Upper lobe of right lung (tissue), 1 donor: ENCODE measurements at places on chromosomes 5 and 9.
A peak's percentile ranks its signal among the peaks of the same experiment; 100 is the strongest.

- H3K36me3 ChIP-seq: no peaks in the 10 kb centered on the region
- peaks cover 4% of the 10 kb centered on the region for H3K4me1 ChIP-seq
- no peak overlapping the region for H3K4me3 ChIP-seq
- no peaks in the 10 kb centered on the region for H3K27me3 ChIP-seq
Observed at GRCh38 chr5:157290981-157291711, 25.2 kb downstream of the CYFIP2 start.

DNA sequence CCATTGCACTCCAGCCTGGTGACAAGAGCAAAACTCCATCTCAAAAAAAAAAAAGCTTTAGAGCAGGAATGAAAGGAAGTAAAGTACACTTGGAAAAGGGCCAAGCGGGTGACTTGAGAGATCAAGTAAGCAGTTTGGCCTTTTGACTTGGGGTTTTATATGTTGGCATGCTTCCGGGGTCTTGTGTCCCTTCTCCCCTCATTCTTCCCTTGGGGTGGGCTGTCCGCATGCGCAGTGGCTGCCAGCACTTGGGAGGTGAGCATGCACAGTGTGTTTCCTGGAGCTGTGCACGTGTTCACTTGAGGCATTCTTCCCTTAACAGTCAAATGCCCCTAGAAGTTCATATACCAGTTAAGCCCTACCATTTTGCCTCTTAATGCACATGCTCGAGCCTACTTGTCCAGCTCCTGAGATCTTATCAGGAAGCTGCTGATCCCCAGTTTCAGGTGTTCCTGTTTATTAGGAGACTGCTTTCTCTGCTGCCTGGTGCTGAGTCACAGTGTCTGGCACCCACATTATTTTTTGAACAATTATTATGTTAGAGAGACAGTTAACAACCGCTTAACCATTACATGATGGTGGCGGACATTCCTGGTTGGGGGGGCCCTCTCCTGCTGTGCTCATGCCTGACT is 32.6 kb upstream of the PRRC2B start:
- H3K4me1 ChIP-seq: peaks cover 13% of the 10 kb centered on the region
- no peaks in the 10 kb centered on the region for H3K27me3 ChIP-seq
- H3K36me3 ChIP-seq: no peaks in the 10 kb centered on the region
- H3K4me3 ChIP-seq: no peak overlapping the region
- peak overlapping the region; percentile 30 for H3K27ac ChIP-seq

DNA sequence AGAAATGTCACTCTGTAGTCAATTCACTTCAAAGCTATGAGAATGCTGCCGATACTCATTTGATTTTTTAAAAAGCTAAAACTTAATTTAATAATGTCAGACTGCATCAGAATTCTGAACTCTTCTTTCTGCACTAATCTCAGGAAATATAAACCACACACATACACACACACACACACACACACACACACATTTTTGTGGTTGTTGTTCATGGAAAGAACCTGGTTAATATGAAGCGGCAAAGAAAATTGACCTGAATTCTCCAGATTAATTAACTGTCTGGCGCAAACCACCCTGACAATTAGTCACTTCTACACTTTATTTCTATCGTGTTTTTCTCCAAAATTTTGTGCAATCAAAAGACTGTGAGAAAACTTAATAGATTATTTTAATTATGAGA is 740.5 kb downstream of the TLE1 start:
- H3K4me1 ChIP-seq: no peaks in the 10 kb centered on the region
- H3K36me3 ChIP-seq: no peaks in the 10 kb centered on the region
- no peaks in the 10 kb centered on the region for H3K27me3 ChIP-seq
- no peak overlapping the region for H3K27ac ChIP-seq
- no peak for DNase-seq

- no peak overlapping the region for H3K4me3 ChIP-seq
- H3K27me3 ChIP-seq: no peaks in the 10 kb centered on the region
- no peak for DNase-seq
- peaks cover 34% of the 10 kb centered on the region for H3K4me1 ChIP-seq
- no peaks in the 10 kb centered on the region for H3K36me3 ChIP-seq
Observed at GRCh38 chr5:56155992-56156584, 77.0 kb downstream of the ANKRD55 start.

DNA sequence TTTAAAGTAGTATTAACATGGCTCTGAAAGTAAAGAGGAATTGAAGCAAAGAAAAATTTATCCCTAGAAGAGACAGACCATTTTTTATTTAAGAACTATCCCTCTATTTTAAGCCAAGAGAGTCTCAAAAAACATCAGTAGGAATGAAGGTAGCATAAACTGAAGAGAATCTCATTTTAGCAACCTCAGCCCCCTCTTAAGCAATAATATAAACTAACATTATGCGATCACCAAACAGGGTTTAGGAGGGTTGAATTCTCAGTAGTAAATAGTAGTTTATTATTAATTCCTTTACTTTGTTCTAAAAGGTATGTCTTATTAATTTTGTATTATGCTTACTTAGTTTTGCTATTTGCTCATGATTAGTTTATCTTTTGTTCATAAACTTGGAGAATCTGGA is 287.4 kb downstream of the CDK5RAP2 start:
- H3K27ac ChIP-seq: no peak overlapping the region
- no peaks in the 10 kb centered on the region for H3K27me3 ChIP-seq
- no peak overlapping the region for H3K4me3 ChIP-seq
- DNase-seq: no peak

GRCh38 chr5:145499483-145499882 is 335.7 kb downstream of the PRELID2 start:
- no peaks in the 10 kb centered on the region for H3K4me1 ChIP-seq
- H3K27ac ChIP-seq: no peak overlapping the region
- H3K4me3 ChIP-seq: no peak overlapping the region
- no peaks in the 10 kb centered on the region for H3K27me3 ChIP-seq
